ENCODE measurements at places on chromosomes 11 and 22.

GRCh38 chr11:110772863-110773262, 60.6 kb upstream of the ARHGAP20 start:
- no peak for DNase-seq

GRCh38 chr11:13238879-13239514, 38.6 kb upstream of the BMAL1 start:
- peak; percentile 55 for DNase-seq

GRCh38 chr11:13183094-13183825, 94.3 kb upstream of the BMAL1 start:
- DNase-seq = peak; percentile 40

GRCh38 chr22:22484023-22484422, 24.5 kb downstream of the ZNF280B start:
- DNase-seq = no peak

DNA sequence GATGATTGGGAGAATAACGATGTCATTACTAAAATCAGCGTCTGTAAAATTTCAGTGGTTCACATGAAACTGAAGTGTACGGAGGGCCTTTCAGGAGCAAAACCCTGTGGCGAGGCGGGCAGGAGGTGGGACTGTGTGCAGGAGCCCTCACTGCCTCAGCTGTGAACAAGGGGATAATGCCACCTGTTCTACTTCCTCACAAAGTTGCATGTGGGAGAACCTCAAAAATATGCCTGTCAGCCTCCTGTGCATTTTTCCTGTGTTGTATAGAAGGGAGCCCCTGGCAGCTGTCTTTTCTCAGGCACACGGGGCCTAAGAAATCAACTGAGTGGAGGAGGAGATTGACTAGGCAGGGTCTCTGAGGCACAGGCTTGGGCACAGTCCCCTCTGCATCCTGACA, 43.0 kb upstream of the MYO18B start:
- no peak for DNase-seq

GRCh38 chr11:125364121-125364826, 131.8 kb downstream of the FEZ1 start:
- DNase-seq = peak; percentile 31

GRCh38 chr22:30824711-30825110, 130.0 kb downstream of the OSBP2 start:
- no peak for DNase-seq

DNA sequence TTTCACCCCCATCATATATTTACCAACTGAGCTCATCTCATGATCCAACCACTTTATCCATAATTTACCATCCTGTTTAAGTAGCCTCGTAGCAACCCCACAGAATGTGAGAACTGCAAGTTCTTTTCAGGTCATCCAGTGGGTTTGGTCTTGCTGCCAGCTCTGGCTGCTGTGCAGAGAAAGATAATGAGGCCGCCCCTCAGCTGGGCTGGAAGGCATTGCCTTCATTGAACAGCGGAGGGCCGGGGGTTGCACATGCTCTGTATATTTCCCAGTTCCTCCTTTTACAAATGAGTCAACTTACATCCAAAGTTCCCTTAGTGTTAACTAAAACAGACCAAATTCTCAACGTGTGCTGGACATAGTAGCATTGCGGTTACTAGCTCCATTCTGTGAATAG, 96.7 kb downstream of the SYN3 start:
- no peak for DNase-seq

GRCh38 chr11:65148657-65149056, 14.3 kb upstream of the SYVN1 start:
- DNase-seq = no peak

DNA sequence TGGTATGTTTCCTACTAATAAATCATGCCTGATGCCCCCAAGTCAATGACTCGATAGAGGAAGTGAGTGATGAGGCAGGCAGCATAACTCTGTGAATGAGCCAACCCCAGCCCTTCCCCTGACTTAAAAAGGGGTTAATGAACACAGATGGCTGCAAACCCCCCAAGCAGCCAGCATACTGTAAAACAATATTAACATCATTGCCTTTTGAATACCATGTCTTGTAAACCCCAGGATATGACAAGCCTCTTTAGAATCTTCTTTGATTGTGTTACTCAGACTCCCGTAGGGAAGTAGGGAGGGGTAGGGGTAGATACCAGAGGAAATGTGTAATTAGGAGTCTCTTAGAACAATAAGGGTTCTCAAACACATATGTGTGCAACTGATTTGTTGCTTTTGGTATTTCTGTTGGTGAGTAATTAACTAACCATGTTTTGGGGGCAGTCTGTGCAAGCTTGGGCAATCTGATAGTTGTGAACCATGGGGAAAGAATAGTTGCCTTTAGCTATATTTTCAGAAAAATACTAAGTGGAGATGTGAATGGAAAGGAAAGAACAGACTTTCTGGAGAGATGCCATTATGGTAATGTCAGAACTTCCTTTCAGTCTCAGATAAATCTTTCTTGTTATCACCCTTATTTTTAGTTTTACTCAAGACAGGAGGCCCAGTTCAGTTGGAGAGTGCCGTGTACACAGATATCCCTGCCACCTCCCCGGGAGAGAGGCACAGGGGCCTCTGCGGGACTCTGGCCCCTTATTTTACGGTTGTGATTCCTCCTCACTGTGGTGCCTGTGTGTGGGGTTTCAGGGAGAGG, 701.8 kb downstream of the NTM start:
- no peak for DNase-seq

DNA sequence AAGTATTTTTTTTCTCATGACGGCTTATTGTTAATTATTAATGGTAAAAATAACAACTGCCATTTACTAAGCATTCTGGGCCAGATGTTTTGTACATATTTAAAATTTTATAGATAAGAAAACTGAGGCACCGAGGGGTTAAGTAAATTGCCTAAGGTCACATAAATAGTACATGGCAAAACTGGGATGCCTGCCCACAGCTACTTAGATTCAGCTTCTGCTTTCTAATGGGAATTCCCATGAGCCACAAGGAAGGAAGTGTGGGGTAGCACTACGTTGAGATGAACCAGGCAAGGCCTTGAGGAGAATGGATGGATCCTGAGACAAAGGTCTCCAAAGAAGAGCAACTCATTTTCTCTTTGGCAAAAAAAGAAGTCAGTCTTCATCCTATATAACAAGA, 11.9 kb upstream of the PHF21A start:
- no peak for DNase-seq

- DNase-seq = no peak
Observed at GRCh38 chr22:17820879-17821439, 46.7 kb upstream of the BID start.

Measured in activated CD4-positive, alpha-beta T cell treated with anti-CD3 and anti-CD28 coated beads, Interleukin-10, Interleukin-2, amounts not matched to agents 100 ng/mL and 50 ng/mL, durations not matched to agents 16 hours and 8 hours (primary cell).